Stimulated activated effector memory CD8-positive, alpha-beta T cell treated with anti-CD3 and anti-CD28 coated beads, Interleukin-12 subunit alpha, Interleukin-12 subunit beta, amount 100 ng/mL, for 72 hours (primary cell): ENCODE measurements at places on chromosomes 3 and 15.

DNA sequence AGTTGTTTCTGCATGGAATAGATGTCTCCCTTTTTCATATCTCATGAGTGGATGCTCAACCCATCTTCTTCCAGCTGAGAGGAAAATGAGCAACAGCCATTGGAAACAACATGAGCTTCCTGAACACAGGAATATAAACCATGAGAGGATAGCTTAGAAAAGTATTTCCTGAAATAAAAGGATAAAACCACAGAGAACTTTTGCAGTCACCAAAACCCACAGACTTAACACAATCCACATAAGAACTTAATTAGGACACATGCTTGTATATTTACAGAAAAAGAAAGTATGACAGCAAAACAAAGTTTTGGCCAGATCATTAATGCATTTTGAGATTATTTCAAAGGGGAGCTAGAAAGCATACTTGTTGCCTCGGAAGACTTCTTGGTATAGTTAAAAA is 180.5 kb upstream of the RASGRP1 start:
- DNase-seq, result no peak

DNA sequence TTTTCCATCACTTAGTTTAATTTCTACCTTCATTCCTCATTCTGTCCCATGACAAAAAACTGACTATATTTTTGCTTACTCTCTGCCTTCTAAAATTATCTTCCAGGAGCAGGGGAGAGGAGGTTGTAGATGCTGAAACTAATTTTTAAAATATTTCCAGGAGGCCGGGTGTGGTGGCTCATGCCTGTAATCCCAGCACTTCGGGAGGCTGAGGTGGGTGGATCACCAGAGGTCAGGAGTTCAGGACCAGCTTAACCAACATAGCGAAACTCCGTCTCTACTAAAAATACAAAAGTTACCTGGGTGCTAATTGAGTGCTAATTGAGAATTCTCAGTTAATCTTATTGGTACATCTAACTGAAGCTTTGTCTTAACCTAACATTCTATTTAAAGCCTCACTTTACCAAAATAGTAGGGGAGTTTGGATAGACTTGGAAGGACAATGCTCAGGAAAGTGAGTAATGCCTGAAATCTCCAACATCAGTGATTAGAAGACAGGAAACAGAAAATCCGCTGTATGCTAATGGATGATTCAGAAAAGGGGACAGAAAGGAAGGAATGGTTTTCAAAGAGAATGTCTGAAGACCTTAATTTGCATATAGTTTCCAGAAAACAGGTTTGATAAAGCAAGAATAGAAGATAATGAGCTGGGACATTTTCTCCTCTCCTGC is 336.1 kb downstream of the GBE1 start:
- no peak for DNase-seq

DNA sequence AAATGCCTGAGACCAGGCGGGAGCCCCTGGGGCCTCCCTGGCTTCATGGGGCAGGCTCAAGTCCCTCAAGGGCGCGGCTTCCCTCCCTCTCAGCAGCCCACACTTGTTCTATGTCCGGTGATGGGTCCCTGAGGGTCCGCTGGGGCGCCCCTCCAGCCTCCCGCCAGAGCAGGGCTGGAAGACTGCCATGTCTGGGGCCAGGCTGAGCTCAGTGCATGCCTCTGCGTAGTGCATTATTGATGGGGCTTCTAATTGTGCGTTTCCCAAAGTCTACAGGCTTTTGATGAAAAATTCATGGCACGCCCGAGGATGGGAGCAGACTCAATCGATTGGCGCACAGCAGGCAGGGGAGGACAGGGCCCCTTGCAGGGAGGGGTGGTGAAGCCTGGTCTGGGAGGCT is 51.3 kb downstream of the CYP11A1 start:
- DNase-seq, result no peak

DNA sequence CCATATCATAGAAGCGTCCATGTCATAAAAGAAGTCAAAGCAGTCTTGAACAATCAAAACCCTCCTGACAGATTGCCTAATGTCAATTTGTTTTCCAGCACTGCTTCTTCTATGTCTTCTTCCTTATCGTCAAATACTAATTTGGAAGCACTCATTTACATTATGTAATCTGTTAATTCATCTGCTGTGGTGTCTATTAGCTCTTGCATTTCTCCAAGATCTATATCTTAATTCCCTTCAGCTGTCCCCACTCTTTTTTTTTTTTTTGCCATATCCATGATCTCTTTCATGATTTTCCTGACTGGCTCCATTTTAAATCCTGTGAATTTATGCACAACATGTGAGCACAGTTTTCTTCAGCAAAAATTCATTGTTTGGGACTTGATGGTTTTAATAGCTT is 560.5 kb upstream of the ARPP21 start:
- DNase-seq, result no peak

GRCh38 chr3:102926618-102927017 is 491.8 kb downstream of the ZPLD1 start:
- no peak for DNase-seq
